Heart left ventricle (tissue), 16 donors: ENCODE measurements at places on chromosomes 7 and 10. TPM values are rescaled to one million over a fixed set of nuclear protein-coding genes. Genes with fewer than 3 reads are reported as not detected.

Gene BMPER
- 0.85 TPM for total RNA-seq

Gene ASZ1
- not detected for total RNA-seq

Gene AOAH
- 1.2 TPM for total RNA-seq

Gene SPDYE18
- not detected for total RNA-seq

GRCh38 chr10:109770663-109771062, 152.6 kb downstream of the XPNPEP1 start:
- H3K4me1 ChIP-seq = no peaks in the 10 kb centered on the region
- no peaks in the 10 kb centered on the region for H3K27me3 ChIP-seq
- no peaks in the 10 kb centered on the region for H3K36me3 ChIP-seq
- no peak for DNase-seq
- no peak overlapping the region for H3K4me3 ChIP-seq
- no peak overlapping the region for H3K27ac ChIP-seq

GRCh38 chr7:91789558-91789957, 90.9 kb downstream of the MTERF1 start:
- no peak overlapping the region for H3K27ac ChIP-seq
- no peaks in the 10 kb centered on the region for H3K4me1 ChIP-seq
- H3K27me3 ChIP-seq = no peaks in the 10 kb centered on the region
- H3K4me3 ChIP-seq = no peak overlapping the region
- H3K36me3 ChIP-seq = no peaks in the 10 kb centered on the region

DNA sequence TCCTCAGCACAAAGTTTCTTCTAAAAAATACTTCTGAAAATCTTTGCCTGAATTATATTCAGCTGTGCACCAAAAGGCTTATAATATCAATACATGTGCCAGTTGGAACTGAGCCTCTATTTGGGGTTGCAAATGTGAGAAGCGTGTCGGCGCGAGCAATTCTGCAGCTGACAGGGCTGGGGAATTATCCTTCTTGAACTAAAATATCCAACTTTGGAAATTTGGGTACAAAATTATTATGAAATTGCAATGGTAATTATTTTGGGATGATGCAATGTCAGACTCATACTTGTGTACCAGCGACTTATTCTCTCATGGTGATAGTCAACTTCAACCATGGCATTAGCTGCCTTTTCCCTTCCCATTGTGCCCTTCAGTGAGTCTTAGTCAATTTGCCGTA, 507.0 kb upstream of the KLF6 start:
- peak; percentile 37 for DNase-seq
- H3K4me3 ChIP-seq = no peak overlapping the region
- no peaks in the 10 kb centered on the region for H3K36me3 ChIP-seq
- H3K4me1 ChIP-seq = no peaks in the 10 kb centered on the region

DNA sequence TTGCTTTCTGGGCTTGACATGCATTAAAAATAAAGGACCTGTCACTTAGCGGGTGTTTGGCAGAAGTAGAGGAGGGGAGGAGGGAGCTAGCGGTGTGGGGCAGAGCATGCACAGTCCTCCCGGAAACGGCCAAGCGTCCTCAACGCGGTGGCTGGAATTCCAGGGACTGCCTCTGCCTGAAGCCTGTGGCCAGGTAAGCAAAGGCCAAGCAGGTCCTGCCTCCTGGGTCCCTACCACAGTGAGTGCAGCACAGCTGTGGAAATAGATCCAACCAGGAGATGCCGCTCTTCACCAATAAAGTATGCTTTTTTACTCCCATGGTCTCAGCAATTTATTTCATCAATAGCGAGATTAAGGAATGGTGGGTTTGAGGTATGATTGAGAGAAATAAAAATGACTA, 323.4 kb downstream of the WDR37 start:
- H3K4me3 ChIP-seq = no peak overlapping the region
- no peak for DNase-seq
- no peaks in the 10 kb centered on the region for H3K4me1 ChIP-seq
- H3K27ac ChIP-seq = no peak overlapping the region
- H3K27me3 ChIP-seq = peaks cover 49% of the 10 kb centered on the region
- H3K36me3 ChIP-seq = no peaks in the 10 kb centered on the region
